DND-41 (cell line): ENCODE measurements at places on chromosomes 2 and 18.

GRCh38 chr18:22488554-22488953 lies 70.8 kb upstream of the CTAGE1 start:
- no peak for DNase-seq

DNA sequence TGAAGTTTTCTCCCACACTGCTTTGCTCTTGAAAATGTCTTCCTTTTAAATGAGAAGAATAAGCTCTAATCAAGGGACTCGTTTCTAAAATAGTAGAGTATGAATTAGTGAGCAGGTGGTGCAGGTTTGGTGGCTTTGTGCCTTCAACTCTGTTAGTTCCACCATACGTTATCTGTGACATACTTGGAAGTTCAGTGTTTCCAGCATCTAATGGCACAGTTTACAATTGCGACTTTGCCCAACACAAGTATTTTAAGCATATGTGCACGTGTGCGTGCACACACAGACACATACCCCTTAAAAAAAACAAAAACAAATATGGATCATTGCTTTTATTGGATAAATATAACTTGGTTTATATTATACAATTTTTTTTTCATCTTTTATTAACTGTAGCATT lies 111.8 kb downstream of the RAB3GAP1 start:
- DNase-seq: no peak

- DNase-seq: no peak
These were observed 44.3 kb upstream of the TCF7L1 start for GRCh38 chr2:85088921-85089320.

DNA sequence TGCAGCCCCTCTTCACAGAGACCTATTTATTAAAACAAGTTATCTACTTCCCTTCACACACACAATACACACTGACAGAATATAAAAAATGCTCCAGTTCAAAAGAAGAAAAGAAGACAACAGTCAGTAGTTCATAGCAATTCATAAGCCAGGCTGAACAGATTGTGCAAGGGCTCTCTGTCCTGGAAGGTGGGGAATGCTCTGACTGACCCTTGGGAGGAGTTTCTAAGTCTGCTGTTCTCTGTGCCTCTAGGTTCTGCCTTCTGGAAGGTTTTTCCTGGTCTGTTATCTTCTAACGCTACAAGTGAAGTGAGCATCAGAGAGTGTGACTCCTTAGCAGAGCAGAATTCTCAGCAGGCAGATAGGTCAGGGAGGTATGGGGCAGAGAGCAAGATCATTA lies 35.7 kb downstream of the SP3 start:
- no peak for DNase-seq

GRCh38 chr2:136325844-136326331 lies 207.9 kb upstream of the CXCR4 start:
- DNase-seq: no peak

- no peak for DNase-seq
These were observed 262.0 kb upstream of the RASGRP3 start for GRCh38 chr2:33214436-33214835.

DNA sequence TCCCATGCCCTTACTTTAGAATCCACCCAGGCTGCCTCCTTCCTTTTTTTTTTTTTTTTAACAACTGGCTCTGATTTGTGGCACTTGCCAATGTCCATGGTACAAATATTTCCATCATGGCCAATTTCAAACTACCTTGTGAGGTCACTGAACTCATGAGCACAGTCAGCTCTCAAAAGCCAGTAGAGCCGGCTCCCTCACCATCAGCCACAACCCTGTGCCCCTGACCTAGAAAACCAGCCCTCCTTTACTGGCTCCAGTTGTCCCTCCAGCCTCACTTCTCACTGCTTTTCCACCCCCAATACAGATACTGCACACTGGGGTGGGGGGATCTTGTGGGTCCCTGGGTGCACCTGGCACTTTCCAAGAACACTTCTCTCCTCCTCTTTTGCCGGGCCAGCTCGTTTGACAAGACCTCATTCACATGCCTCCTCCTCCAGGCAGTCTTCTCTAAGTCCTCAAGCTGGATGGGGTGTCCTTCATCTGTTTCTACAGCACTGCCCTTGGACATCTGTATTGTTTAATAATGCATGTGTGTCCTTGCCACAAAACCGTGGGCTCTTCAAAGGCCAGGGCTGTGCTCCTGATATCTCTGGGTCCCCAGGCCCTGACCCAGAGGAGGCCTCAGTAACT lies 35.5 kb downstream of the SDC1 start:
- no peak for DNase-seq

GRCh38 chr2:106078096-106078495 lies 116.0 kb downstream of the UXS1 start:
- DNase-seq: peak; percentile 53
